Mesenteric fat pad (tissue), 1 donor: ENCODE measurements at places on chromosomes 3 and 15.

- no peak for DNase-seq
Measured at GRCh38 chr3:155281912-155282311, 11.6 kb downstream of the STRIT1 start.

- no peak for DNase-seq
Measured at GRCh38 chr3:146125951-146126350, 35.0 kb downstream of the PLOD2 start.

DNA sequence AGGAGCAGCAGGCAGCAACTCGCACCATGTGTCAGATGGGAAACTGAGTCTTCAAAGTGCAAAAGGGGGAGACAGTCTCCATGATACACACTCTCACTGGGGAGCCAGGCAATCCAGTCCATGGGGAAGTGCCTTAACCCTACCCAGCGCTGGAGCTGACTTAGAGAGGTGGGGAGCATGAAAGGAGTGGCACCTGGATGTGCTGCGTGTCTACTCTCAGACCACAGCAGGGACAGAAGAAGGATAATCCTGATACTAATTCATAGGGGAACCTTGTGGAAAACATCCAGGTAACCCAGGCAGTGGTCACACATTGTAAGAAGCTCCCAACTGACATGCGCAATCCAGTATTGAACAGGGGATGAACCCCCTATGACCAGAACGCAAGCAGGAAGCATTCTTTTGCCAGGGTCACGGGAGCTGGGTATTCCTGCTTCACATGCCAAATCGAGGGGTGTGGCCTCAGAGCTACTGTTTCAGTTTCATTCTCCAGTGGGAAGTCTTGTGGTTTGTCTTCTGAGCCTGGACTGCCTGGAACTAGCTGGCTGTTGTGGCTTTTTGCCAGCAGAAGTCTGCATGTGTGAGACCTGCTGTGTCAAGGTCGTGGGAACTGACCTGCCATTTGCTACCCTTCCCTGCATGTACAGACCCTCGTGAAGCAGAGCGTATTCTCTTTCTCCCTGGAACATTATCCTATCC is 367.6 kb upstream of the NDN start:
- no peak for DNase-seq

- DNase-seq, result no peak
Measured at GRCh38 chr15:67405208-67406191, 115.4 kb upstream of the C15orf61 start.

GRCh38 chr3:53939813-53940212 is 48.2 kb upstream of the SELENOK start:
- DNase-seq, result no peak

DNA sequence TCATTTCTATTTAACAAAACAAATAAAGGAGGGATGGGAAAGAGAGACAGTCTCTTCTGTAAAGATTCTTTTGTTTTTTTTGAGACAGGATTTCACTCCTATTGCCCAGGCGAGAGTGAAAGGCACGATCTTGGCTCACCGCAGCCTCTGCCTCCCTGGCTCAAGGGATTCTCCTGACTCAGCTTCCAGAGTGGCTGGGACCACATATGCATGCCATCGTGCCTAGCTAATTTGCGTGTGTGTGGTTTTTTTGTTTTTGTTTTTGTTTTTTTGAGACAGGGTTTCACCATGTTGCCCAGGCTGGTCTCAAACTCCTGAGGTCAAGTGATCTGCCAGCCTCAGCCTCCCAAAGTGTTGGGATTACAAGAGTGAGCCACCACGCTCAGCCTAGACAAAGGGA is 23.3 kb downstream of the STAG1 start:
- no peak for DNase-seq

DNA sequence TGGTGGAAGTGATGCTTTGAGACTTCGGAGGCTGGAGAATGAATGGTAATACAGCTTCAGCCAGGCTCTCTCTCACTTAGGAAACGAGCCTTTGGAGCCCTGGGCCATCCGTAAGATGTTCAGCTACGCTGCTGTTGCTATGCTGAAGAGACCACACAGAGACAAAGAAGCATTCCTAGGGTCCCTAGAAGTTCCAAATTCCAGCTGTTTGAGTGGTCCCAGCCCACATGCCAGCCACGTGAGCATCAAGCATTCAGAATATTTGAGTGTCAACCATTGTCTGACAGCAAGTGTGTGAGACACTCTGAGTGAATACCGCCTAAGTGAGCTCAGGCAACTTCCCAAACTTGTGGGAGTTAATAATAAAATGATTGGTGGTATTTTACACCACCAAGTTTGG is 212.9 kb downstream of the CD47 start:
- DNase-seq, result no peak

GRCh38 chr3:42655980-42656679 is 2.6 kb downstream of the ZBTB47 start:
- no peak for DNase-seq

GRCh38 chr15:41411031-41411430 is 5.9 kb upstream of the RTF1 start:
- no peak for DNase-seq
